ENCODE measurements at places on chromosomes 16 and 17.

DNA sequence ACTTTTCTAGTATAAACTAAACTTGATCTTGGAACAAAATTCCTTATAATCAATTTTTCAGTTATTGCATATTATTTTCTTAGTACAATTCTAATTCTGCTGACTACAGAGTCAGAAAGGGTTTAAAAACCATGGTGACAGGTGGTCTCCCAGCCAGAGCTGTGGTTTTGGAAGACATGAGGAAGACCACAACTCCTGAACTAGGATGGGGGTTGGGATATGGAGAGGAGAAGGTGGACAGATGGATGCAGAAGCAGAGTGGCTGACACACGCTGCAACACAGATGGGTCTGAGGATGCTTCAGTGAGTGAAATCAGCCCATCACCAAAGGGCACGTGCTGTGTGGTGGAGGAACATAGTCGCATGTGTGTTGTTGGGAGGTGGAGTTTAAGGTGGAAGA lies 187.7 kb downstream of the LGALS9B start:
- DNase-seq: no peak

- DNase-seq: no peak
Measured at GRCh38 chr16:87033541-87034300, 283.5 kb downstream of the C16orf95 start.

DNA sequence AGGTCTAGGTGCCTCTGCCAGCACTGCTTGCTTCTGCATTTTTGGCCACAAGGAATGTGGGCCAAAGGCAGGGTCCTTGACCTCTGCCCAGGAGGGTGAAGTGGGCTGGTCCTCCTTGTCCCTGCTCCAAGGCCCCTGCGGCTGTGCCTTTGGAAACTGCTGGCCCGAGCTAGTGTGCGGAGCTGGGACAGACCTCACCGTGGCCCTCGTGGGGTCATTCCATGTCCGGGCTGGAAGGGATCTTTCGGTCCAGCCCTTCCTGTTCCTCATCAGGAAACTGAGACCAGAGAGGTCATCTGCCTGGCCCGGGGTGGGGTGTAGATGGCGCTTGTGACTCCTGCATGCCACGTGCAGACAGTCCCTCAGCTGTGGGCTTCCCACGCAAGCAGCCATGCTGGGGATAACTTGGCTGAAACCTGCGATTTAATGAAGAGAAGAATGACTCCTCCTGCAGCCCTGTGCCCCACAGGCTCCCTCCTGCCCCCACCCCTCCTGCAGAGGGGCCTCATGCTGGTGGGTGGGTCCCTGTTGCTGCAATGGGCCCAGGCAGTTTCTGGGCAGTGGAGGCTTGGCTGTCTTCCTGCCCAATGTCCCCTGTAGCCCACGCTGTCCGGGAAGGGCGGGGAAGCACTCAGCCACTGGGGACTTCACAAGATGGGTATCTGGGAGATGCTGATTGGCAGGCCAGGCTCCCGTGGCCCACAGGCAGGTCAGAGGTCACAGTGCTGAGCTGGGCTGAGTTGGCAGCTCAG lies 245.2 kb downstream of the SEC14L1 start:
- DNase-seq: no peak

DNA sequence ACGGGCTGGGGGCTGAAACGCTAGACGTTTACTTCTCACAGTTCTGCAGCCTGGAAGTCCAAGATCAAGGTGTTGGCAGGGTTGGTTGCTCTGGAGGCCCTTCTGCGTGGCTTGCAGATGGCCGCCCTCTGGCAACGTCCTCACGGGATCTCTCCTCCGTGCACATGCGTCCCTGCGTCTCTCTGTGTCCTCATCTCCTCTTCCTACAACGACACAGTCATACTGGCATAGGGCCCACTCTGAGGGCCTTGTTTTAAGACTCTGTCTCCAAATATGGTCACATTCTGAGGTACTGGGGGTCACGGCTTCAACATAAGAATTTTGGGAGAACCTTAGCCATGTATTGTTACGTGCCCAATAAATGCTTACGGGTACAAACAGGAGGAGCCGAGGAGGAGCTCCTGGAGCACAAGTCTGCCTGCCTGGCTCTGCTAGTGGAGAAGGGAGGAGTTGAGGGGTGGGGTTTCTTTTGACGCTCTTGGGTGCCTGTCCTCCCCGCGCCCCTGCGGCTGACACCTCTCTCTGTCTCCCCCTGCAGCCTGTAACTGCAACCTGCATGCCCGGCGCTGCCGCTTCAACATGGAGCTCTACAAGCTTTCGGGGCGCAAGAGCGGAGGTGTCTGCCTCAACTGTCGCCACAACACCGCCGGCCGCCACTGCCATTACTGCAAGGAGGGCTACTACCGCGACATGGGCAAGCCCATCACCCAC lies 141.1 kb downstream of the NTN1 start:
- DNase-seq: no peak

- no peak for DNase-seq
Measured at GRCh38 chr16:86215233-86215978, 294.9 kb upstream of the FOXF1 start.

GRCh38 chr16:1509307-1510221 lies 16.4 kb downstream of the TELO2 start:
- no peak for DNase-seq

DNA sequence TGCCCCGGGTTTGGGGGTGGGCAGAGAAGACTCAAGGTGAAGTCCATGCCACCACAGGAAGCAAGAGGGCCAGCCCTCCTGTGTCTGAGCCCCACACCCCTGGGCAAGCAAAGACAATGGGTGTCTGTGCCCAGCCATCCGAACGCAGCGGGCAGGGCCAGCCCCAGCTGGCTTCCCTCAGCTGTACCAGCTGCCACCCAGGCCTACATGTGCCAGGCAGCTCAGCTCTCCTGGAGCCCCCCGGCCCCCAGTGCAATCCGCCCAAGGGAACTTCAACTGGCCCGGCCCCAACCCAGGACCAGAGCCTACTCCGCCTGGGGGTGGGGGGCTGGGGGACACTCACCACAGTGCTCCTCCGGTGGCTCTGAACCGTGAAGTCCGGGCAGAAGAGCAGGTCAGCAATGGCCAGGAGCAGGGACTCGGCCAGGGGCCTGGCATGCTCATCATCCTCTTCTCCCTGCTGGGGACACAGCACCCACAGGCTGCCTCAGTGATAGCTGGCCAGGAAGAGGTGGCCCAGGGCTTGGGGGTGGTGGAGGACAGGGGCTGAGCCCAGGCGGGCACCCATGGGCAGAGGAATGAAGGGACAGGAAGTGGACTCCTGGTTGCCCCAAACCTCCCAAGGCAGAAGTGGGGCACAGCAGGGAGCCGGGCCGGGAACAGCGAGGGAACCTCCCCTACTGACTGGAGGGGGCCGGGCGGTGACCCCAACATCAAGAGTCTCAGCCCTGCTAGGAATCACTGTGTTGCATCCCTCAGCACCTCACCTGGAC lies 9.8 kb downstream of the HID1 start:
- no peak for DNase-seq

DNA sequence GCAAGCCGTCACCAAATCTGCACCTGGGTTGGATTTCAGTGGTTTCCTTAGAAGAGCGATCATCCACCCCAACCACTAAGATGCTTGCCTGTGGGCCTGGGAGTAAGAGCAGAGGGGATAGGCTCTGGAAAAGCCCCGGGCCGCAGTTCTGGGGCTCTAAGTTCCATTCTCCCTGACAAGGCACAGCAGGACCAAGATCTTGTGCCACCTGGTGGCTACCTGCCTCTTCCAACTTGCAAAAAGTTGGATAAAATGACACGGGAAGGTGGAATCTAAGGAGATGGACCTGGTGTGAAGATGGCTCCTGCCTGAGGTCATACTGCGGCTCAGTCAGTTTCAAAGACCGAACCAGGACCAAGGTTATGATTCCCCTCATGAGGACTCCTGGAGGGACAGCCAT lies 42.3 kb downstream of the ABCC12 start:
- DNase-seq: no peak

- DNase-seq: no peak
Measured at GRCh38 chr17:78418326-78419026, 40.0 kb downstream of the PGS1 start.

- no peak for DNase-seq
Measured at GRCh38 chr16:2836646-2837508, 6.8 kb downstream of the ZG16B start.

DNA sequence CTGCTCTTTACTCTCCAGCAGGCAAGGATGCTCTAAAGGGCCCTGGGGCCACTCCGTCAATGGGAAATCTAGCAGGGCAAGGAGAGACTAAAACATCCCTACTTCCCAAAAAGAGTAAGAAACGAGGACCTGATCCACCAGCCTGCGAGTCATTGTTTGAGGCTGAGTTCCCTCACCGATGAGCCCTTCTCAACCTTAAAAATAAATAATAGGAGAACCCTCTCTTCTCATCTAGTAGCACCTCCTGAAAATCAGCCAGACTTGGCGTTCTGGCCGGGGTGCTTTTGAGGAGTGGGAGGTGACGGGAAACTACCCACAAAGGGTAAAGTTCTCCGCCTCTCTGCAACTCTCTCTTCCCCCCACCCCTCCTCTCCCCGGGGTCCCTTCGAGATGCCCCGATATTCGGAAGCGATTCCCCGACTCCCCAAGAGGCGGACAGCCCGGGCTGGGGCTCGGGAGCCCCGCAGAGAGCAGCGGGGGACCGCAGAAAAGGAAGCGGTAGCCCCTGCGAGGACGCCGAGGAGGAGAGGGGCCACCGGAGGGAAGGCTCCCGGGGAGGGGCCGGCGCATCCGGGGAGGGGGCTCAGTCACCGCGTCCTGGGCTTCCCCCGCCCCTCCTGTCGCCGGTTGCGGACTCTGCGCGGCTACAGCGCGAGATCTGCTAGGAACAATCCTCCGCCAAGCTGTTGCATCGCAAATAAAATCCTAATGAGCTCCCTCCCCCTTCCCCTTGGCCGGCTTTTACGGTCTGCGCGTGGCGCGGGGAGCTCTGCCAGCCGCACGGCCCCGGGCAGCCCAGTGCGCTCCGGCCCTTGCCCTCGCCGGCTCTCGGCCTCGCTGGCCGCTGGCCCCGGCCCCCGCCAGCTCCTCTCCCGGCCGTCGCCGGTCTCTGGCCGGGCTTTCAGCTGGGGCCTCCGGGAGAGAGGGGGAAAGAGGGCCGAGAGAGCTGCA lies 1.3 kb downstream of the HOXB9 start:
- no peak for DNase-seq

GRCh38 chr17:73396431-73397277 lies 84.9 kb upstream of the CDC42EP4 start:
- no peak for DNase-seq

DNA sequence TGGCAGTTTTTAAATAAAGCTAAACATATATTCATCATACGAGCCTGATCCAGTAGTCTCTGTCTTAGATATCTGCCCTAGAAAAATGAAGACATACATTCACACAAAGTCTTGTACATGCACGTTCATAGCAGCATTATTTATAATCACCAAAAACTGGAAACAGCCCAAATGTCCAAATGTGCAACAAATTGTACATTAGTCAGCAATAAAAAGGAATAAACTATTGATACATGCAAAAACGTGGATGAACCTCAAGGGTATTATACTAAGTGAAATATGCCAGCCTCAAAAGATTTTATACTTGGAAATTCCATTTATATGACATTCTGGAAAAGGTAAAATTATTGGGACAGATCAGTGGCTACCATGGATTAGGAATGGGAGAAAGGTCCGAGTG lies 22.8 kb downstream of the AATF start:
- no peak for DNase-seq

DNA sequence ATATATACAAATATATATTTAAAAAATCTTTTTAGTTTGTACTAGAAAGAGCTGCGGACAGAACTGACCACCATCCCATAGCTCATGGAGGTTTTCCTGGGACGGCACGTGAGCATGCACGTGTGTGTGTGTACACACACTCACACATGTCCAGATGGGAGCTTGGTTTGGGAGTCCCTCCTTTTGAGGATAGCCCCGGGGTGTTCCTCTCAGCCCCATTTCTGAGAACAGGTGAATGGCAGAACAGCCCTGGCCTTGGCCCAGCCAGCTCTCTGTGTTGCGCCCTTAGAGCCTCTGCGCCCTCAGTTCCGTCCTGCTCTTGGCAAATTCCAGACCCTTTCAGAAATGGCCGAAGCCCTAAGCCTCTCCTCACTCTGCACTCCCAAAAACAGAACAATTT lies 70.1 kb downstream of the AMFR start:
- DNase-seq: peak; percentile 25

GRCh38 chr17:65535777-65536572 lies 25.5 kb downstream of the AXIN2 start:
- DNase-seq: no peak

DNA sequence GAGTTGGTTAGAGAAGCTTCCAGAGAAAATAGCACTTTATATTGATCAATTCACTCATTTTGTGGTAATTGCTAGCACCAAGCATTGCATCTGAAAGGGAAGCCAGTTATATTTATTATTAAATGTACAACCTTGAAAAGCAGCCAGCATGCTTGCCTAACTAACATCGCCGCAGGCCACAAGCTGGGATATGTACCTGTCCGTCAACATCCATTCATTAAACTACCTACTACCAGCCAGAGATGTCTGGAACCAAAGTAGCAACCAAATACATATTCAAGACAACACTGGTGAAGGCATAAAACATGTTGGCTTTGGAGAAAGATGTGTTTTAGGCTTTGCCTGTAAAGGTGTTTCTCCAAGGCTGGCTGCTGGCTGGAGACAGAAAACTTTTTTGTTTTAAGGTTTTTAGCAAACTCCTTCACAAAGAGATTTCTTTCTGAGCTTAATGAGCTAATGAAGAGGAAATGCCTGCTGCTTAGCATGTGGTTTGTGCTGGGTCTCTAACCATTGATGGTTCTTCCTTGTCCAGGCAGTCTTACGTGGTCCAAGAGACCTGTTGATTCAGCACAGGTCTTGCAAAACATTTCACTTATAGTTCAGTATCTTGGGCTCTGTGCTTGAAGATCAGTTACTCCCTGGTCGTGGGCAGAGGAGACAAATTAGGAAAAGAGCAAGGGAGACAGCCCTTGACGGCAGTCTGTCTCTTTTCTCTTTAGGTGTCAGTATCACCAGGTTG lies 3.1 kb downstream of the ITPRIPL2 start:
- DNase-seq: no peak
